ENCODE measurements at places on chromosomes 16 and 17.

- DNase-seq: no peak
Measured at GRCh38 chr17:30225919-30226553, 9.5 kb downstream of the SLC6A4 start.

GRCh38 chr17:72567774-72568173 lies 447.0 kb downstream of the SOX9 start:
- no peak for DNase-seq

- DNase-seq: no peak
Measured at GRCh38 chr16:2778630-2778958, 1.5 kb upstream of the ELOB start.

GRCh38 chr17:13362341-13363122 lies 239.2 kb downstream of the HS3ST3A1 start:
- DNase-seq: no peak

DNA sequence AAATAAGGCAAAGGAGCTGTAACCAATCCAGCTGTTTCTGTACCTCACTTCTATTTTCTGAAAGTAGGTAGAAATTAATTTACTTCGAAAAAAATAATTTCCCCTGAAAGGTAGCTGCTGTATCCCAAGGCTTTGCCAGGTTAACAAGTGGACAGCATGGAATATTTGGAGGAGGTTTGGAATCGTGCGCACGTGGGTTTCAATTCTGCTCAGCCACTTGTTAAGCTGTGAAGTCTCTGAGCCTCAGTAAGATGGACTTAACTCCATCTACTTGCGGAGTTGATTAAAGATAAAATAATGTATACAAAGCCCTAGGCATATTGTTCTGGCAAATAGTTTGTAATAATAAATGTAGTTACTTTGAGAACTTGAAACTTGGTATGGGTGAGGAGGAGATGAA lies 57.4 kb upstream of the LGALS9 start:
- no peak for DNase-seq
